ENCODE measurements at places on chromosomes 7 and 10.

DNA sequence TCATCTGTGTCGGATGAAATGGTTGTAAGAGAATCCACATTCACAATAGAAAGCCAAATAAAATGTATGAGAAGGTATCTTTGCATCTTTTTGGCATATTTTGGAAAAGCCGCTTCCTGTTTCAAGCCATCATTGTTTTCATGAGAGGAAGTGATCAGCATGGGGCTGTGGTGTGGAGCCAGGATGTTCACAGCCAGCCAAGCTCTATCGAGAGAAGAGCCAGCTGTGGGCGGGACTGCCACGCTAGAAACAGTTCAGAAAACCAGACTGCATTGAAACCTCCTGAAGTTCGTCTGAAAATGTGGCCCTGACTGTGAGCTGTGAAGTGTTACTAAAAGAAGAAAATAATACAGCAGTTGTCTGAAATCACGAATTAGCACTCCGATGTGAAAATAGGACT lies 21.2 kb upstream of the NPS start:
- no peak for DNase-seq

- no peak for DNase-seq
These were observed 160.9 kb upstream of the BMPER start for GRCh38 chr7:33744293-33745075.

GRCh38 chr10:30270247-30270646 lies 78.8 kb downstream of the MTPAP start:
- DNase-seq, result no peak

DNA sequence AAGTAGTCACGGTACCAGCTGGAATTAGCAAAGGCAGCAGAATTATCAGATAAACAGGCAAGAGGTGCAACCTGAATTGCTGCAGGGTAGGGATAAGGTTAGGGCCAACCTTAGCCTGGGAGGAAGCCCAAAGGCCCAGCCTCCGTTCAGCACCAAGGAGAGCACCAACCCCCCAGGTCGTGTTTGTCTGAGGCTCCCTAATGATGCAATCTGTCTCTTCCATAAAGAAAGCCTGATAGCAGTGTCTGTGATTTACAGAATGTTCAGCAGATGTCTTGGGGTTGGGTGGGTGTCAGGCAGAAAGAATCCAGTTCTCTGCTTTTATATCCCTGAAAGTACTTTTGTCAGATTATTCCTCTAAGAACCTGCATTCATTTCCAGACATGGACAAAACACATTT lies 328.4 kb upstream of the AOAH start:
- DNase-seq, result no peak

DNA sequence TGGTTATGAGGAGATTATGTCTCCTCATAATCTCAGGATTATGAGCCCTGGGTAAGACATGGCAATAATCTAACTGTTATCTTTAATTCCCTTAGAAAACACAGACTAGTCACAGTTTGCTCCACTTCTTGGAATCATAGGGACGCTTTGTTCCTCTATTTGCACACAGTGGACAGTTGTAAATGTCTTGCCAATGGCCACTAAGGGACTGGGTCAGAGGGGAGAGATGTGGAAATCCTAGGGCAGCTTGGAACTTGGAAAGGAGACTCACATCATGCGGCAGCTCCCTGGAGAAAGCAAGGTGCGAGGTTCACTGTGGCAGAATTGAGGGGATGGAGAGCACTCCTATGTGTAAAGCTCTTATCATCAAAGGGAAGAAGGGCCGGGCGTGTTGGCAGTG lies 266.1 kb downstream of the PRPF18 start:
- no peak for DNase-seq

GRCh38 chr10:3090914-3091787 lies 23.8 kb downstream of the PFKP start:
- DNase-seq, result no peak

DNA sequence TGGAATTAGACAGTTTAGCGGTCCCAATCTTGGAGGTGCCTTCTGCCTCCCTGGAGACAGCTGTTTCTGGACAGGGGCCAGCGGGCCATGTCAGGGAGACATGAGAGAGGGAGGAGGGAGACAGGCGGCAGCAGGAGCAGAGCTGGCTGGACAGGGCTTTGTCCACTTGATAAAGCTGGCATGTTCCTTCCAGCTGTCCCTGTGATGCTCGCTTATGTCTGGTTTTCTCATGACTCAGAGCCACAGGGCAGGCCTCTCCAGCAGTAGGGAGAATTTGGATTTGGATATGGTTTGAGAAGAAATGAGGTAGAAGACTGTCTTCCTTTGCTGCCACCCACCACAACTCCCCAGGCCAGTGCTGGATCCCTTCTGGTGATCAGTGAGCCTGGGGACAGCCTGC lies 51.7 kb upstream of the SORCS3 start:
- no peak for DNase-seq

GRCh38 chr7:22979251-22979650 lies 34.7 kb downstream of the HYCC1 start:
- DNase-seq, result no peak

DNA sequence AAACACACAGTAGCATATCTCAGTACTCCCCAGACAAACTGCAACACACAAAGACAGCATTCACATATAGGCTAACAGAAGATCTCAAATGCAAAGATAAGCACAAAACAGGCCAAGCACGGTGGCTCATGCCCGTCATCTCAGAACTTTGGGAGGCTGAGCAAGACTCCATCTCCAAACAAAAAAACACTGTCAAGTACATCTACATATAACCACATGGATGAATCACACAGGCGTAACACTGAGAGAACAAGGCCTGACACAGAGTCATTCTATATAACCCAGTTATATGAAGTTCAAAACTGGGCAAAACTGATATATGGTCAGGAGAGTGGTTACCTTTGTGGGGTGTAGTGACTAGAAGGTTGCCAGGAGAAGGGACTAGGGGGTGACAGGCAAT lies 506.4 kb downstream of the KCNMA1 start:
- no peak for DNase-seq

DNA sequence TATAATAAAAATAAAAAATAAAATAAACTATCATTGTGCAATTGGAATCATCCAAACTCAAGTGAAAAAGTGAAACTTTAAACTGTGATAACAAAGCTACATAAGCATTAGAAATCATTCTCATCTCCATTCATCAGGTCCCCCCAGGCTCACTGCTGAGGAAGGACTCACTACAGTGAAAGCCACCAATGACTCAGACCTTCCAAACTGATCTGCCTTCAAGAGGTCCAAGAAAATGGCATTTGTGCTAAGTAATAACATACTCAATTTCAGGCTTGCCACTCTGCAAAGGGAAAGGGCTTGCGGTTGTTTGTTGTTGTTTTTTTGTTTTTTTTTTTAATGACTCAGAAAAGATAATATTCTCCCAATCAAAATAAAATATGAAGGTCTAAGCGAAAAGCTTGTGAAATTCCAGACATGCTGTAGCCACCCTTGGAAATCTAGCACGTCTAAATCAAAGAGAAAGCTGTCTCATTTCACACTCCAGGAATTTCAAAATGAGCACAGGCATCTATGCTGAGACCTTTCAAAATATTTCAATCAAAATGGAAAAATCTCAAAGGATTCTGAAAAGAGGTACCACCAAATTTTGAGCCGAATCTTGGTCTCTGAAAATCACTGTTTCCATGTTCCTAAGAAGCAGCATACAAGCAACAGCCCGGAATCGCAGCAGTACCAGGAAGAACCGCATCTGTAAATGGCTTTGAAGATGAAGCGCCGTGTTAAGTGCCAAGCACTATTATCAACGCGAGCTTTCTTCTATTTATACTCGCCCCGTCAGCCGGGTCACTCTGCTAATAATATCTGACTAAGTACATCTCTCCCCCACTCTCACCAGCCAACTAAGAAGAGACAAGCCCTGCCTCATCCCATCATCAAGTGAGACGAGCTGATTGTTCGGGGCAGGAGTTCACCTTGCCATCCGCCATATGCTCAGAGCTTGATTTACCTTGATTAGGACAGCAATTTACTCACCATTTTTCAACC lies 13.5 kb downstream of the SFMBT2 start:
- no peak for DNase-seq

GRCh38 chr7:116731445-116732335 lies 59.7 kb downstream of the MET start:
- DNase-seq, result no peak

DNA sequence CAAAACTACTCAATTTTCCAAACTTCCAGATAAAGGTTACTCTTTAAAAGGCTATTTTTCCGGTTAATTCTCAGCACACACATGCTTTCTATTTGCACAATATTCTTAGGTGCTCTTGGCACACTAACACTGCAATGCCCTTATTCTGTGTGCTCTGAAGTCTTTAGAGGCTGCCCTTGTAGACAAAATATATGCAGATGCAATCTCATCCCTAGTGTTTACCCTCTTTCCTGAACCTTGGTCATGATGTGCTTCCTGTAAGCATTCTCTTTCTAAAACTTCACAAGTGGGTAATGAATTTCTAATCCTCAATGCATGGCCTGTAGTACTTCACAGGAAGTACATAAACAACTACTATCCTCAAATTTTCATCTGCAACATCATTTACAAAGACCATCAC lies 41.1 kb upstream of the TUBB8 start:
- no peak for DNase-seq

DNA sequence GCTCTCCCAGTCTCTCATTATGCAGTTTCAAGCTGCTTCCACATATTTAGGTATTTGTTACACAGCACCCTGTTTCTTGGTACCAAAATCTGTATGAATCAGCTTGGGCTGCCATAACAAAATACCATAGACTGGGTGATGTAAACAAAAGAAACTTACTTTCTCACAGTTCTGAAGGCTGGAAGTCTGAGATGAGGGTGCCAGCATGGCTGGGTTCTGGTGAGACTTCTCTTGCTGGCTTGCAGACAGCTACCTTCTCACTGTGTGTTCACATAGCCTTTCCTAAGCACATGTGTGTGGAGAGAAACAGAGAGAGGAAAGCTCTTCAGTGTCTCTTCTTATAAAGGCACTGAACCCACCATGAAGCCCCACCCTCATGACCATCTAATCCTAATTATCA lies 15.7 kb upstream of the CBLL1 start:
- DNase-seq, result no peak

GRCh38 chr7:6658618-6659345 lies 21.7 kb downstream of the ZNF316 start:
- DNase-seq, result no peak

Measured in NCI-H748 treated with DMSO at 0.1 percent for 48 hours (cell line).